ENCODE measurements at places on chromosomes 7 and 10.

DNA sequence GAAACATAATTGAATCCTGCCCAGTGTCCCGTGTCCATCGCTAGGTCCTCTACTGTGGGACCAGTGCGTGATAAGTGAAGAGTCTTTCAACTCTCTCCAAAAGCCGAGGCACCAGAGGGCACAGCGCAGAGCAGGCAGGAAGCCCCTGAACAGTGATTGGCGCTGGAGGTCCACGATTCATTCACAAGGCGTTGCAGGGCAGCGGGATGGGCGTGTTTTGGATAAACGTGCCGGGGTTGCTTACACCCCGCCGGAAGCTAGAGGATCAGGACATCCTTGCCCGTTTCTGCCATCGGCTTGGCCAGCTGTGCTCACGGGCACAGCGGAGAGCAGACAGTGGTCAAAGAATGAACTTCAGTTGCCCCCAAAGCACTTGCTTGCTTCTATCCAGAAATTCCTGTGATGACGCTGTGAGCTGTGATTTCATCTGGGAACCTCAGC is 86.0 kb upstream of the PFKP start:
- no peak for DNase-seq

GRCh38 chr10:8279598-8279997 is 225.1 kb downstream of the GATA3 start:
- no peak for DNase-seq

DNA sequence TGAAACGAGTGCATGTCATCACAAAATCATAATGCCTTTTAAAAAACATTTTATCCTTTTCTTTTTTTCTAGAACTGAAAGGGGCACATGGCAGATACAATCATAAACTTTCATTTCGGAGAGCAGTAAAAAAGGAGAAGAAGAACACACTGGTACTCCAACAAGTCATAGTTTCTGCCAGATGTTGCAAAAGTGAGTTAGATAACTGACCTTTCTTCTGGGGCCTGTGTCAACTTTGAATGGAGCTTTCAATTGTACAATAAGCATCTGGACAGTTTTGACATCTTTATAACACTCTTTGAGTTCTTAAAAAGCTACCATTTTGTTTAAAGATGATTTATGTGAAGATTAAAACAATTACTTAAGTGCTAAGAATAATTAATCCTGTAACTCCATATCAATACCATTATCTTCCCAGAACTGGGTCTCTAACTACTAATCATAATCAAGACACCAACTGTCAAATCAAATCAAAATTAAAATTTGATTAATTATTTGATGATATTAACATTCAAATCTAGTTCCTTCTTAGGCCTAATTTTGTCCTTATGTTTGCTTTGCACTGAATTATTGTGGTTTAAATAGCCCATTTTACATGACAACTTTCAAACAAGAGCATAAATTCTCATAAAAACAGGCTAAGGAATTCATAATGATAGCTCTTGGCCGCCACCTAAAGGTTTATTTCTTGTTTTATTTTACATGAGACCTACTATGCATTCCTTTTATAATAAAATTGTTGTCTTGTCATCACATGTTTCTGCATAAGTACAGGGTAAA is 19.5 kb upstream of the ITGB8 start:
- DNase-seq: no peak

- DNase-seq: peak; percentile 75
Observed at GRCh38 chr7:131557652-131558385, 1.4 kb upstream of the PODXL start.

DNA sequence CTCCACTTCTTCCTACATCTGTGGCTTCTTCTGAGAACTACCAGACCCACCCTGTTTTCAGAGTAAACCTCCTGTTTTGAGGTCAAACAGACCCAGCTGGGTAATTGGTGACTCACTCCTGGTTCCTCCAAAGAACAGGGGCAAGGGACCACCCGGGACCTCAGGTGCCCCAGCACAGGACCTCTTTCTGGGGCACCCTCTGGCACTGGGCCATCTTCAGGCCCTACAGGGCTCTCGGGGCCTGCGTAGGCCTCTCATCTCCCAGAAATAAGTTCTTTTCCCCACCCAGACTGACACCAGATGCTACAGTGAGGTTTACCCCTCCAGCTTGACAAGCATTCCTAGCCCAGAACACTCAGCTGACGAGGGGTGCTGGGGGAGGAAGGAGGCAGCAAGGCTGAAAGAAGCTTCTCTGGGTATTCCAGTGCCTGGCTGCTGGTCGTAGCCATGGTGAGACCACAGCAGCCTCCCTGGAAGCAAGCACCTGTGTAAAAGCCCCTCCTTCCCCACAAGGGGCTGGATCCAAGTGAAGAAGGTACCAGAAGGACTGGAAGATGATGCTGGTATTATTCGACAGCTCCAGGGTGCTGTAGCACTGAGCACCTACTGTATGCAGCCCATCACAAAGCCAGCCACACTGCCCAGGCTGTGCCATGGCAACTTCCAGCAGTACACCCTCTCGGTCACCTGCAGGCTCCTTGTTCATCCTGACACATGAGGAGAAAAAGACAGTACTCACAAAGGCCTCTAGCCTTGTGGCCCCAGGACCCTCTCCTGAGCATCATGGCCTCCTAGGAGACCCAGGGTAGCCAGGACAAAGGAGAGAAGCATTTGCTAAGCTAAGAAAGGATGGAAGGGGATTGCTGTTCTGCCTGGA is 47.4 kb downstream of the ALOX5 start:
- no peak for DNase-seq

DNA sequence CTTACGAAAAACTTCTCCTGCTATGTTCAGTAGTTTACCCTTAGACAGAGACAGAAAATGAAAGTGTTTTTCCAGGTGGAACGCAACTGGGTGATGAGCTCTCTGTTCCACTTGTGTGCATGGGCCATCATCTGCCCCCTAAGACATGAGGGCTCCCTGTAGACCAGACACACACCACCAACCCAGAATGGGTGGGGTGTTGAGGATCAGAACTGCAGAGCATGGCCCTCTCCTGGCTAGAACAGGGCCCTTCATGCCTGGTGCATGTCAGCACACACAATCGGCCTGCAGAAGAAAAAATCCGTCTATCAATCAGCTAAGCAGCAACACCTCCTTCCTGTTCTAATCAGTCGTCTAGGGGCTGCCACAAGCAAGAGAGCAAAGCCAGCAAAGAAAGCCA is 186.2 kb upstream of the INHBA start:
- no peak for DNase-seq

DNA sequence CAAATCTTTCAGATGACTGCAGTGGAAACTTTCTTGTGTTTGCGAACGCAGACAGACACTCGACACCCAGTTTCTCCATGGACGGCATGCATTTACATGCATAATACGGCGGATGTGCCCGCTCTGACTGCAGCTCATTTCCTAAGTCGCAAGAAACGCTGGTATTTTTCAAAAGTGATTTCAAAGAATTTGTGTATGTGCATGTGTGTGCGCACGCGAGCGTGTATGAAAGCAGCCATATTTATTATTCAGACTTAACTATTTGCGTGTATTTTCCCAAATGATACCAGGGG is 436.5 kb upstream of the MGMT start:
- no peak for DNase-seq

- DNase-seq: no peak
Observed at GRCh38 chr7:144792050-144792449, 43.8 kb downstream of the TPK1 start.

DNA sequence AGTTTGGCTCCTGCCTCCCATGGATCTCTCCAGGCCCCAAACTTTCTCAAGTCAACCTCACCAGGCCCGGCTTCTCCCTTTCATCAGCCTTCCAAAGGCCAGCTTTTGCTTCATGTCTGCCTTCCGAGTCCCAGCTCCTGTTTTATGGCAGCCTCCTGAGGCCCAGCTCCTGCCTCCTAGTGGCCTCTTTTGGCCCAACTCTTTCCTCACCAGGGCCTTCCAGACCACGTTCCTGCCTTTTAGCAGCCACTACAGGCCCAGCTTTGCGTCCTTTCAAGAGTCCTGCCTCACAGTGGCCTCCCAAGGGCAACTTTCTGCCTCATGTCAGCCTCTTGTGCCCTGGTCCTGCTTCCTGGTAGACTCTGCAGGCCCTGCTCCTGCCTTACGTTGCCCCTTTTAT is 15.3 kb upstream of the TMEM248 start:
- no peak for DNase-seq

DNA sequence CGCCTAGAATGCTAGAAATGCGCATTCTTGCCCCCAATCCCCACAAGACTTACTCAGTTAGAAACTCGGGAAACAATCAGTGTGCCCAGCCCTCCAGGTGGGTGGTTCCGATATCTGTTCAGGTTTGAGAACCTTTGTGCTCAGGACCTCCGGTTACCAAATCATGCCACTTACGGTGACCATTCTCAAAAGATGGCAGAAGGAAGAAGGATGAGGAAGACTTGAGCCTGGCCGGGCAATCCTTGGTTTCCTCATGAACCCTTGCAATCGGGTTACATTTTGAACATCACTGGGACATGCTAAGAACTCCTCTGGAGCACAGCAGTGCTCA is 52.1 kb downstream of the RBM17 start:
- no peak for DNase-seq

- no peak for DNase-seq
Observed at GRCh38 chr7:41692251-41692650, 10.6 kb downstream of the INHBA start.

DNA sequence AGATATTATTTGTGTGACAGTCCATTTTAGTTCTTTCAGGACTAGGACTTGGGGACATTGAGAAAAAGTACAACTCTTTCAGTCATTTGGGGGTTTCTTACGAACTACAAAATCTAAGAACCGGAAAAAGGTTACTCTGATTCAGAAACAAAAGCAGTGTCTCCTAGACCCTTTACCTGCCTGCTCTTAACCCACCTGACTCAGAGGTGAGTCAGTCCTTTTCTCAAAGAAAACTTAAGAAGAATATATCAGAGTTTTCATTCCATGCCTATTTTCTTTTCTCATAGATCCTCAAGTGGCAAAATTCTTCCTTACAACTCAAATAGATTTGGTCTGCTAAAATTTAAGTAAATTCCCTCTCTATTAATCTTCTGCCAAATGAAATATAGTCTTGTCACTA is 114.9 kb upstream of the PTN start:
- DNase-seq: no peak

GRCh38 chr7:121079425-121080169 is 91.1 kb downstream of the CPED1 start:
- DNase-seq: no peak

- no peak for DNase-seq
Observed at GRCh38 chr7:69652947-69653701, 54.8 kb downstream of the AUTS2 start.

DNA sequence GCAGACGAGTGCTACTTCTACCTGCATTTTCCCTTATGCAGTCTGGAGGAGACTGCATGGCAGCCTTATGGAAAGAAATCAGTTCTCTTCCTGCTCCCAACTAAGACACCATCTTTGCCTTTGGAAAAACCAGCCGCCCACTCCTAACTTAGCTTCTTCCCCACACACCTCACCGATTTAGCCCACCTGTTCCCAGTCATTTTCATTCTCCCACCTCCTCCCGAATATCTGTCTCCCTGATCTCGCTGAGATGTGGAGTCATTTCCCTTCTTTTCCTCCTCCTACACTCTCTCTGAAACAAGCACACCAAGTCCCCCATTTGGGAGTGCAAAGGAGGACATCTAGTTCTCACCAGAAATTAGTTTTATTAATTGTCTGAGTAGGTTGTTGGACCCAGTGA is 35.2 kb upstream of the JCAD start:
- no peak for DNase-seq

- DNase-seq: no peak
Observed at GRCh38 chr10:35192645-35193249, 66.1 kb downstream of the CREM start.

GRCh38 chr10:34911661-34912205 is 96.6 kb upstream of the PARD3 start:
- DNase-seq: no peak

DNA sequence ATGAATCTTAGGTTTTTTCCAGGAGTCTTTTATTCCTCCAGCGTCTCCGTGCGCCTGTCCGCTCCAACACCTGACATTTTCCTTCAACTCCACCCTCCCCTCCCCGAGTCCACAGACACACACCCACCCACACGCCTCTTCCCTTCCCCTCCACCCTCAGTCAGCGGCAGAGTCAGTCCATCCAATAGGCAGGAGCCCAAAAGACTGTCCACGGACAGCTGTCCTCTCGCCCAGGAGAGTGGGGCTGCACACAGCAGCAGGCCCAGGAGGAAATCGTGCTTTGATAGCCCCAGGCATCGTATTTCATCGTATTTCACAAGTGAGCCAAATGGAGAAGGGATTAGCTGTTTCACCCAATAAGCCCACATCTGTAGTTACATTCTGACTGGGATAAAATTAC is 285.1 kb downstream of the ZEB1 start:
- DNase-seq: no peak

- DNase-seq: no peak
Observed at GRCh38 chr7:157554393-157555238, 217.8 kb downstream of the DNAJB6 start.

- no peak for DNase-seq
Observed at GRCh38 chr7:125878988-125879387, 949.4 kb upstream of the POT1 start.

DNA sequence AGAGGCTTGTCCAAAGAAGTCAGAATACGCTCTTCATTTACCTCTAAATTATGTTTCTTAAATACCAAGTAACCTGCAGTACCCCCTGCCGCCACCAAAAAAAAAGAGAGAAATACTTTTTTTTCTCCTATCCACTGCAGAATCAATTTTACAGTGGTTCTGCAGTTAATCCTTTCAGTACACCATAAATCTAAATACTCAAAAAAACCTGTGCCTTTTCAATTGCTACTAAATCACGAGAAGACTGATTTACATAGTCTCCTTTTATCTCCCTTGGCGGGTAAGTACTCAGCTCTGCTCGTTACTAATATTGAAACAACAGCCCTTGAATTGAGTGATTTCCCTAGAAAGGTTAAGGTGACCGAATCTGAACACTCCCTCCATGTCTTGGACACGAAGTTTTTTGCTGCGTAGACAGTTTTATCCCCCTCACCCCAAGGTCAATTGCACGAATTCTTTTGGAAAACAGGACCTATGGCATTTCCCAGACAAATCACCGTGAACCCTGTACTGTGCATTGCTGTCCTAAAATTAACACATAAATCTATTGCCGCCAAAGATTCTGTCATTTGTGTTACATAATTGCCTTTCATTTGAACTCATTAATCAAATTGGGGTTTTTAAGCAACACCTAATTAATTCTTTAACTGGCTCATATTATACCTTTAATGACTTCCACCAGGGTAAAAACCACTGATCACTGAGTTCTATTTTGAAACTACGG is 512 bp upstream of the VIM start:
- no peak for DNase-seq

DNA sequence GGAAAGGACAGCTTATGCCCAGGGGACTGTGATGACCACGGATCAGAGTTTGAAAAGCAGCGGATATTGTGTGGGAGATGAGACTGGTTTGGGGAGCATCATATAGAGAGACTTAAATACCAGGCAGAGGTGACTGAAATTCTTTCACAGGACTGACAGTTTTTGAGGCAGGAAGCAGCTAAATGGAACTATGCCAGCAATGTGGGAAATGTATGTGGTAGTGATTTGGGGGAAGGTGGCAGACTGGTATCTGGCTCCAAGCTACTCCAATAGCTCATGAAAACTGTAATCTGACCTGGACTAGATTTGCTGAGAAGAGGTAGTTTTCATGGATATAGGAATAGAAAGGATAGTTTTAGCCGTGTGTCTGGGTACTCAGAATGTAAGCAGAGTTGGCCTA is 592.6 kb downstream of the REEP3 start:
- no peak for DNase-seq
